ENCODE measurements at places on chromosomes 7 and 10.

DNA sequence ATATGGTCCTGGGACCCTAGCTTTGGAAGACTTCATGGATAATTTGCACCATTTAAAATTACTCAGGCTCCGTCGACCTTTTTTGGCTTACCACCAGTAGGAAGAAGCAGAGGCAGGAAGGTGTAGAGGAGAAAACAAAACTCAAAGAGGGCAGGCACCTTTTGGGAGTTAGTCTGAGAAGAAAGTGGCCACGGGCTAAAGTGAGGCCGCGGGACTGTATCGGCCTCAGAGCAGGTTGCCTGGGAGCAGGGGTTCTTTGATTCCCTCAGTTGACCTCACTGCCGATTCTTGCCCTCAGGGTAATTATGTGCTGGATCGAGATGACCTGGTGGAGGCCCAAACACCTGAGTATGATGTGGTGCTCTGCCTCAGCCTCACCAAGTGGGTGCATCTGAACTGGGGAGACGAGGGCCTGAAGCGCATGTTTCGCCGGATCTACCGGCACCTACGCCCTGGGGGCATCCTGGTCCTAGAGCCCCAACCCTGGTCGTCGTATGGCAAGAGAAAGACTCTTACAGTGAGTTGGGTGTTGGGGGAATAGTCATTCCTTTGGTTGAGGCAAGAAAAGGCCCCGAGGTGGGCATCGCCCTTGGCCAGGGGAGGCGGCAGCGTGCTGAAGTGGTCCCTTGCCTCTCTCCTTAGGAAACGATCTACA, 3.1 kb downstream of the MEPCE start:
- no peak for DNase-seq

DNA sequence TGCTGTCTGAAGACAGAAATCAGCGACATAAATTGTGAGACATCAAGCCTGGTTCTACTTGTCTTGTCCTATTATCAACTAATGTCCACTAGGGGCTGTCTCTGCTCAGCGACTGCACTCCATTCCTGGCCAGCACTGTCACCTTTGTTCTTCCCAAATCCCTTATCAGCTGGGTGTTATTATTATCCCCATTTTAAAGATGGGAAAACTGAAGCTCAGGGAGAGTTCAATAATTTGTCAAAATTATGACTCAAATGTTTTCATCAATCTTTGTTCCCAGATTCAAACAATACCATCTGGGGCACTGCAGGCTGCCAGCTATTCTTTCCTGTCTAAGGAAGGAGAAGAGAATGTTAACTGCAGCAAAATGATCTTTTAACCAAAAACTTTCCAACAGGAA, 431.6 kb upstream of the NFE2L3 start:
- DNase-seq: no peak

DNA sequence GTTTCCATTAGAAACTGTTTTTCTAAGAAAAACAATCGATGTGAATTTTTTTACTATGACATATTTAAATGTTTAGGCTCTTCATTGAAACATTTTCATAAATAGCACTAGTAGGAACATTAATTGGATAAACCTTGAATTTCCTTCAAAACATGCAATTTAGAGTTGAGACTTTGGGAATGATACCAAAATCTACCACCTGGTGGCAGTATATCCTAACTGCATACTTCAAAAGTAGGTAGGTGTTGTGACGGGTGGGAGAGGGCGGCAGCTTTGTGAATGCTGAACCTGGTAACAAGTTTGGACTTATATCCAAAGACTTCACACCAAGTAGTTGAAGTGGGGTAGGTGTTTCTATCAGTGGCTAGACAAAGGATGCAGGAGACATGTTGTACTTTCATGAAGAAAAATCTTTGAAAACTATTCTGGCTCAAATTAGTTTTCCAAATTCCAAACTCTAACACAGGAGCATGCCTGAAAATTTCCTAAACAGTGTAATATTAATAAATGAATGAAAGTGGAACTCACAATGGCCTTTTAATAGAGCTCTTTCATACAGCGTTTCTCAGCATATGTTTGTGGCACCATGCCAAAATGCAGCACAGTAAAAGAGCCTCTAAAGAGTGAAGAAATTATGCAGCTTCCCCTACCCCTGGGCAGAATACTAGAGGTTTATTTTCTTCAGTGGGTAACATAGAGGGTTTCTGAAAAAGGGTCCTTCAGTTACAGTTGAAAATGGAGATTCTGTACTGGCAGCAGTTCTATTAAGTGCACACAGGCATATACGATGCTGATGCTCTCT, 201.0 kb upstream of the TPK1 start:
- DNase-seq: peak; percentile 33

- DNase-seq: no peak
Observed at GRCh38 chr10:1412531-1413189, 324.7 kb downstream of the ADARB2 start.

GRCh38 chr7:114657279-114657678, 242.7 kb downstream of the FOXP2 start:
- no peak for DNase-seq

GRCh38 chr7:156655251-156655650, 14.7 kb downstream of the RNF32 start:
- DNase-seq: no peak

- DNase-seq: no peak
Observed at GRCh38 chr10:285216-285615, 150.0 kb downstream of the ZMYND11 start.

DNA sequence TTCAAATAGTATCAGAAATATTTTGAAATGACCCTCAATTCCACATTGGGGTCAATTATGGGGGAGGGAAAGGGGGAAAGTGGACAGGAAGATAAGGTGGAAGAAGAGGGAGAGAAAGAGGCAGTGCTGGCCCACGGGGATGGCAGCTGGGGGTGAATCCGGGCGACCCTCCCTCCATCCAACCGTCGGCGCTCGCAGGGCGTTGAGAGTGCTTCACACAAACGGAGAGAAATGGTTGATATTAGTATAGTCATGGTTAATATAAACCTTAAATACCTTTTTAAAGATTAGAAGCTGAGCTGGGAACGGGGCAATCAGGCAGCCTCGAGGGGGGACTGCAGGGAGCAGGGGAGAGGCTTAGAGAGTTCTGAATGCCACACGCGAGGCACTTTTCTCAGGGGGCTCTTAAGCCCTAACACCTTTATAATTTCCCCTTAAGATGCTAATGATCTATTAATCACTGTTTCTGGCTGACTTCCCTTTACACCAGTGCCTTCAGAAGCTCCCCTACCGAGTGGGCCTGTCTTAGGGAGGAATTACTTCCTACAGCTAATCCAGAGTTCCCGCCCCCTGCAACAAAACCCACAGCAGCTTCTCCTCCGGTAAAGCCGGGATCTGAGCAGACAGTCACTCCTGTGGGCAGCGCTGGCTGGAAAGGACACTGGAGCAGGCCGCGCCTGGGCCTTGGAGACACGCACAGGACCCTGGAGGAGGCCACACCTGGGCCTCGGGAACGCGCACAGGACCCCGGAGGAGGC, 39.5 kb downstream of the PRKAG2 start:
- DNase-seq: no peak

GRCh38 chr7:34900891-34901513, 136.3 kb downstream of the DPY19L1 start:
- no peak for DNase-seq

DNA sequence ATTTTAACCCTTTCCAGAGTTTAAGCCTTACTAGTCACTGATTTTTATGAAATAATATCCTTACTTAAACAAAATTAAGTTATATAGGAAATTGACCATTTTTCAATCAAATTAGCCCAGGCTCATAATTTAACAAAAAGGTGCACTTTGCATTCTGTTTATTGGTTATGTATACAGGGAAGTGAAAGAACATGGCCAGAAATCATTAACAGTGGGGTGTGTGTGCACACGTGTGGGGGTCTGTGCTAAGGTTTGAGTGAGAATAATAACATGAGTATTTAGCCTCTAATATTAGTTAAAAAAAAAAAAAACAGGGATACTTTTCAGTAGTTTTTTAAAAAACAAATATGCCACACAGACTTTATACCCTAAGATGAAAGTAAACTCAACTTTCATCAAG, 510.5 kb upstream of the PFKP start:
- DNase-seq: no peak

GRCh38 chr7:7109934-7110333, 72.4 kb upstream of the C1GALT1 start:
- no peak for DNase-seq

DNA sequence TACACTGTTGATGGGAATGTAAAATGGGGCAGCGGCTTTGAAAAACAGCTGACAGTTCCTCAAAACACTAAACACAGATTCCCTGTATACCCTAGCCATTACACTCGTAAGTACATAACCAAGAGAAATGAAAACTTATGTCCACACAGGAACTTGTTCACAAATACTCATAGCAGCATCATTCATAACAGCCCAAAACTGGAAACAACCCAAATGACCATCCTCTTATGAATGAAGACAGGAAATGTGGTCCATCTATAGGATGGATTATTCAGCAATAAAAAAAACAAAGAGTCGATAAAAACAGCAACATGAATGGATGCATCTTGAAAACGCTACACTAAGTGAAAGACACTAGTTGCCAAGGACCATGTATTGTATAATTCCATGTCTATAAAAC, 23.7 kb downstream of the NMT2 start:
- no peak for DNase-seq

GRCh38 chr10:50582046-50582445, 41.7 kb downstream of the SGMS1 start:
- no peak for DNase-seq

DNA sequence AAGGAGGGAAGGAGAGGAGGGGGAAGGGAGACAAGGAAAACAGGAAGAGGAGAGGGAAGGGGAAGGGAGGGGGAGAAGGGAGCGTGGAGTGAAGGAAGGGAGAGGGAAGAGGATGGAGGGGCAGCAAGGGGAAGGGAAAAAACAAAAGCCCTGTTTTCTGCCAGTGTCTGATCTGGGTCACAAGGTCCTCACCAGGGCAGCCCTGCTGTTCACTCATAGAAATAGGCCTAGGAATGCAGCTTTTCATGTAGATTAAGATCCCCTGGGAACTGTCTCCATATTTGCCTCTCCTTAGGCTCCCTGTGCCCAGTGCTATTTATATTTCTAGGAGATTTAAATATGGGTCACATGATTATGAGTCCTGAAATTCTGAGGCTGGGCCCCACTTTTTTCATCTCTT, 790.7 kb downstream of the TNS3 start:
- DNase-seq: no peak

DNA sequence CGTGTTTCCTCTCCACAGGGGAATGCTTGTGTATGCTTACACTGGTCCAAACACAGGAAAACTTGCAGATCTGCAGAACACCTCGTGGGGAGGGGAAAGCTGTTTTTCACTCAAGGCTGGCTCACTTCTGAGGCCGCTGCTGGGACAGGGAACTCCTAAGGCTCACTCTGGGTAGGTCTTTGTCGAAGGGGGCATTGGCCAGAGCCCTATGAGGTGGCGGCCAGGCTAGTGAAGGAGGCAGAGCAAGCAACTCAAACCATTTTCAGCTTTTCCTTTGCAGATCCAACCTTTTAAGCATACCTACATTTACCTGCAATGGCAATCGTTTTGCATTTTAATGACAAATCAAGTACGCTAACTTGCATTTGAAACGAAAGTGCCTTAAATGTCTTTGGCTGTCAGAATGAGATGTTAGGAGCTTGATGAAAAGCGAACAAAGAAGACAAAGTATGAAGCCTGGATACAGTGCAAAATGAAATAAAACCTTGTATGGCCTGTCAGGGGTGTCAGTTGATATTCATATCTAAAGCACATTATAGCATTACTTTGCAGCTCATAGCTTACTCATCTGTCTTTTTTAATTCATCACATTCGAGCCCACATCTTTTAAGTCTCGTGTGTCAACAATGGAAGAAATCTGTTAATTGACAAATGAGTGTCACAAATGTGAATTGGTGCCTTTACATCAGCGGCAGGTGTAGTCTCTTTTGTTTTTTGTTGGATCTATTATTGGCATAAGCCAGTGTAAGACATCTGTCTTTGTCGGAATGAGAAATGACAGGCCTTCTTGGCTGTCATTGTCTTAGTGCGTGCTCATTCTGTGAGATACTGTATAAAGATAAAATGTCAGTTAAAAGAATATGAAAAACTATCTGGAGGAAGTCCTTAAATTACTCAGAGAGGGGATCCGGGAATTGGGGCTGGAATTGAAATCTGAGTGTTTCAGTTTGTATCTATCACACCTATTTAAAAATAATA, 30.5 kb downstream of the LRMDA start:
- DNase-seq: no peak

GRCh38 chr7:100897772-100898454, 2.2 kb upstream of the ACHE start:
- no peak for DNase-seq

DNA sequence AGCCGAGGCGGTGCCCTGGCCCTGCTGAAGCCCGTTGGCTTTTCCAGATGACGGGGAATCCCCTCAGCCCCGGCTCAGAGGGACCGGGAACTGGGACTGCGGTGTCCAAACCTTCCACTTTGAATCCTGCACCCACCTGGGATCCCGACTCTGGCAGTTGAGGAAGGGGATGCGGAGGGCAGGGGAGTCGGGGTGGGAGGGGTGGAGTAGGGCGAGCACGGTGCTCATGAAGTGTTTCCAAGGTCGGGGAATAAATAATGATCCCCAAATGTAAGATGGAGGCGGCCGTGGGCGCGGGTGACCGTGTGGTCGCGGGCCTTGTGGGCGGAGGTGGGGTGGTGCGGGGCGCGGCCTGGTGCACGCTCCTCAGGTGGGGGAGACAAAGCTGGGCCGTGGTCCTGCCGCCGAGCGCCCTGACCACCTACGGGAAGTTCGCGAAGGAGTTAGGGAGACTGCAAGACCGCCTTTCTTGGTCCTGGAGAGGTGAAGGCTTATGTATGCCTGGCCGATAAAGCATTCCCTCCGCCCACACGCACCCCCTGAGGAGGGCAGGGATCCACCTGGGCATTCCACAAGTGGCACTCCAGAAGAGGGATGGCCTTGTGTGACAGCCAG, 1.4 kb downstream of the MTURN start:
- DNase-seq: no peak

DNA sequence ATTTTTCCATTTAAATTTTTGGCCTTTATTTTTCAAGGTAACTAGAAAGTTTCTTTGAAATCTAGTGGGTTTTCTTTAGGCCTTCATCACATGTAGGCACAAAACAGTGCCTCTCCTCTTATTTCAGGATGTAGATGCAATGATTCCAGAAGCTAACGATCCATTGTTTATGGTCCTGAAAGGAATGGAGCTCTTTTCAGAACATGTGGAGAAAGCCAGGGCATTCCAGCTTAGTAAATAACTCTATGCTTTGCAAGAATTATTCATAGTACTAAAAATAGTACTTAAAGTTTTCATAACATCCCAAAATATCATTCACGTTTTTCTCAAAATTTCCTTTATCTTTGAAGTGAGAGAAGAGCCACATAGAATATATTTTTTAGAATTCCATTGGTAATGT, 91.3 kb downstream of the DYNC1I1 start:
- DNase-seq: no peak

GRCh38 chr7:27324246-27324645, 81.6 kb downstream of the EVX1 start:
- DNase-seq: no peak

DNA sequence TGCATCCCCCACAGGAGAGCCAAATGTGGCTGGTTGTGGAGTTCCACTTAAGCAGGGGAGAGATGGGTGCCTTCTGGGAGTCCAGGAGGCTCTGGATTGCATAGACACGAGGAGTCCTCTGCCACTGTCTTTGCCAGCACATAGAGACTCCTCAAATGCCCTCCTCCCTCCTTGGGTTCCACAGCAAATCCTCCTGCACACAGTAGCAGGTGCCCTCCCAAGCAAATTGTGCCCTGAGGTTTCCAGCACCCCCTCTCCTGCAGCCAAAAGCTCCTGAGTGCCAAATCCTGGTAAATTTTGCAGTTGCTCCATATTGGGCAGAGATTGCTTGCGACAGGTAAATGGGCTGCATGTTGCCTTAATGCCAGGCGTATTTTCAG, 5.8 kb downstream of the EVX1 start:
- DNase-seq: no peak

Data from smooth muscle cell of the brain vasculature (primary cell).